Pons (tissue), 1 donor: ENCODE measurements at places on chromosomes 7 and 10.

DNA sequence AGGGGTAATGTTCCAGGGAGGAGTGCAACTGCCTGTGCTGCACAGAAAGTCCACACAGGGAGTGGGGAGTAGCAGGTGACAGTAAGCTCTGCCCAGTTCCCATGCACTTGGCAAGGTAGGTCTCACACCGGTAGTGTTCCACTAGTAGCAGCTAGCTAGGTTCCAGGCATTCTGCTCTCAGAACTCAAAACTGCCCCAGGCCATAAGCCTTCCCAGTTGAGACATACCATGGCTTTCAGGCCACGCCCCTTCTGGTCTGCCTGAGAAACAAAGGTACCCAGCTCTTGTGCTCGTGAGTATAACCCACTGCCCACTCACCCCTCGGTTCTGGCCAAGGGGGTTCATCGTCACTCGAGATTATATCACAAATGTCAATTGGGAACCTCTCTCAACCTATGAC lies 12.6 kb downstream of the CASP7 start:
- no peak for DNase-seq

DNA sequence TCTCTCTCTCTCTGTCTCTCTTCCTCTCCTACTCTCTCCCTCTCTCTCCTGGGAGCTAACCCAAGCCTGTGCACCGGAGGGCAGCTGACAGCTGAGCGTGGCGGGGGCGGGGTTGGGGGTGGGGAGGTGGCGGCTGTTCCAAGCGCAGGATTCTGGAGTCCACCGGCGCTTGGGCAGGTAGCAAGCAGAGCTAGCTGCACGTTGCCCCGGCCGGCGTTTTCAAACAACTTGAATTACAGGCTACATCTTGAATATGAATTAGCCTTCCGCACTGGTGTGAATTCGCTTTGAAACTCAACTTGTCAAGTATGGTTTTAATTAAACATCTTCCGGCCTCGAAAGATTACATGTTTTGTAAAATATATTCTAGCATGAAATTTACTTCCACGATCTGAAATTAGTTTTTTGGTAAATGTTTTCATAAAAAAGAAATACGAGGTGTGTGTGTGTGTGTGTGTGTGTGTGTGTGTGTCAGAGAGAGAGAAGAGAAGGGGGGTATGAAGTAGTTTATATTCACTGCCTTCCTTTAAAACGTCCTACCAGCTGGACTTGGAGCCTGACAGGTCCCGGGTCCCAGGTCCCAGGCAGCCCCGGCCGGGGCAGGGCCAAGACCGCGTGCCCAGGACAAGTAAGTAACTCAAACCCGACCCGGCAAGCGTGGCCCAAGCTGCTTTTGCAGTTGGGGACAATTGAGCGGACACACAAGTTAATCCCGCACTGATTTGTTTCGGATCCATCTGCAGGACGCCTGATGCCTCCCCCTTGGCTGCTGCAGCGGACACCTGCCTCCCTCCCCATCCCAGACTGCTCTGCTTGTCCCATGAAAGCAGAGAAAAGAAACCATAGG lies 9.0 kb upstream of the DLX6 start:
- no peak for DNase-seq

- peak; percentile 61 for DNase-seq
These were observed 3.7 kb downstream of the LAMTOR4 start for GRCh38 chr7:100152404-100152803.

GRCh38 chr10:6841761-6842160 lies 261.7 kb upstream of the PRKCQ start:
- DNase-seq = no peak

DNA sequence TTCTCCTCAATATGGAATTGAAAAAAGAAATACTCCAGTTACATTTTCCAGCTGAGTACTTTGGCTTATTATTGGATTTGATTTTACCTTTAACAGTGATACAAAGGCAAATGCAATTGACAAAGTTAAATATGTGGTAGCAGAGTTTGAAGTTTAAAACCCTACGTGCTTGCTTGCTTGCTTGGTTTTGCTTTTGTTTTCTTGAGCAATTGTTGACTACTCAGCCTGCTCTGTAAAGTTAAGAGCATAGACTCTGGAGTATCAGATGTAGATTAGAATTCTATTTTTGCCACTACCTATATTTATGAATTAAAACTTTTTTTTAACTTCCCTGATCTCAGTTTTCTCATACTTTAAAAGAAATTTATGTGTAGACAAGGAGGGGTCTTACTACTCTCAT lies 51.4 kb downstream of the PCDH15 start:
- DNase-seq = no peak

DNA sequence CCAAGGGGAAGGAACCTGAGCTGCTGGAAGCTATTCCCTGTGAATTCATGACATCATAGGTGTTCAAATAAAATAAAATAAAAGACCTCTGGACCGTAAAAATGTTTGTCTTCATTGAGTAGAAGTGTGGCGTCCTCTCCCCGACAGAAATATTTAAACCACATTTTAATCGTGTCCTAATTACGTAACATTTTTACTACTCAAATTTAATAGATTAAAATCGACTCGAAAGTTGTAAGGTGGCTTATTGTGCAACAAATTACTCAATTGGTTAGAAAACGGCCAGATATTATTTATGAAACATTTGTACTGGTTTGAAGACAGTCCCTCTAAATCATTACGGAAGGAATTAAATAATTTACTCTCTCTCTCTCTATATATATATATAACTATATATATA lies 15.5 kb upstream of the NCAPG2 start:
- DNase-seq = no peak

GRCh38 chr7:101436221-101436735 lies 73.6 kb downstream of the COL26A1 start:
- DNase-seq = no peak

DNA sequence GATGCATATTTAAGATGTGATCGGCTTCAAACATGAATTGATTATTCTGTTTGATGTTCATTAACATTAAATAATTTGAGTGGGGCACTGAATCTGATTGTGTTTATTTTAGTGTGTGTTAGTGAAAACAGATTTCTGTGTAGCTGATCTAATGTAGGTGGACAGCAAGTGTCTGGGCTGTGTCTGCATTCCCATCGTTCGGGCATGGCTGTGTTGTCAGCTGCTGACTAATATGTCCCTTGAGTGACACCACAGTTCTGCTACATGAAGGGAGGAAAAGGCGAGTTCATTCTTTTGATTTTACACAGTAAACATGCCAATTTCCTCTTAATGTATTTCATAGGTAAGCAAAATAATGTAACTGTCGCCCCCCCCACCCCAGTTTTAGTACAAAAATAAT lies 203.0 kb downstream of the CNTNAP2 start:
- no peak for DNase-seq

GRCh38 chr7:12221414-12221813 lies 10.3 kb downstream of the TMEM106B start:
- DNase-seq = no peak

GRCh38 chr7:7996568-7996967 lies 28.0 kb downstream of the GLCCI1 start:
- DNase-seq = no peak

- no peak for DNase-seq
These were observed 13.4 kb upstream of the PNLIPRP2 start for GRCh38 chr10:116607336-116607735.

DNA sequence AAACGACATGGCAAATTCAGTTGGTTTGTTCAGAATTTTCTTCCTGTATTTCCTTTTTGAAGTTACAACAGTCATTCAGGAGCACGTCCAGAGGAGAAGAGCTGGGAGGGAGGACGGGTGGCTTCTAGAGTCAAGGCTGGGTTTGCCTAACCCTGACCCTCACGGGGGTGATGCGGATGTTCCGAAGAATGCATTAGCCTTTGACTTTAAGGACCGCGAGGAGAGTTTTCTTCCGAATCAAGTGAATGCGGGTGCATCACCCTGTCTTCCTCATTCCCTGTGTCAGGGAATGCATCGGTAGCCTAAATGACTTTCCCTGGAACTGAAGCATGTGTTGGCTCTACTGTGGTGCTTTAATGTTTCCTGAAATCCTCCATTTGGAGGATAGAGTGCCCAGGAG lies 396.6 kb upstream of the GALNT17 start:
- DNase-seq = no peak

DNA sequence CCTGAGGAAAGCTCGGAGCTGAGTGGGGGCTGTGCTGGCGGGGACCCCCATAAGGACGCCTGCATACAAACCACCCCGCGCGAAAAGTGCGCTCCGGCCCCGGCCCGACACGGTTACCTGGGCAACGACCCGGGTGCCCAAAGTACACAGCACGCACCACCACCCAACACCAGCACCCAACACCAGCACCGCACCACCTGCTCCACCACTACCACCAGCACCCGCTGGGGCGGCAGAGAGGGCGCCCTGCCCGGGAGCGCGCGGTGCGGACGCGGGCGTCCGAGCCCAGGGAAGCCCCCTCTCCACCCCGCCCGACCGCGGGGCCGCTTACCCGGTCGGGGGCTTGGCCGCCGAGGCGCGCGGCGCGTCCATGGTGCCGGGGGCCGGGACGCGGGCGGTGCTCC lies 345 bp downstream of the COBL start:
- no peak for DNase-seq

GRCh38 chr10:118974951-118975350 lies 54.6 kb upstream of the NANOS1 start:
- no peak for DNase-seq

DNA sequence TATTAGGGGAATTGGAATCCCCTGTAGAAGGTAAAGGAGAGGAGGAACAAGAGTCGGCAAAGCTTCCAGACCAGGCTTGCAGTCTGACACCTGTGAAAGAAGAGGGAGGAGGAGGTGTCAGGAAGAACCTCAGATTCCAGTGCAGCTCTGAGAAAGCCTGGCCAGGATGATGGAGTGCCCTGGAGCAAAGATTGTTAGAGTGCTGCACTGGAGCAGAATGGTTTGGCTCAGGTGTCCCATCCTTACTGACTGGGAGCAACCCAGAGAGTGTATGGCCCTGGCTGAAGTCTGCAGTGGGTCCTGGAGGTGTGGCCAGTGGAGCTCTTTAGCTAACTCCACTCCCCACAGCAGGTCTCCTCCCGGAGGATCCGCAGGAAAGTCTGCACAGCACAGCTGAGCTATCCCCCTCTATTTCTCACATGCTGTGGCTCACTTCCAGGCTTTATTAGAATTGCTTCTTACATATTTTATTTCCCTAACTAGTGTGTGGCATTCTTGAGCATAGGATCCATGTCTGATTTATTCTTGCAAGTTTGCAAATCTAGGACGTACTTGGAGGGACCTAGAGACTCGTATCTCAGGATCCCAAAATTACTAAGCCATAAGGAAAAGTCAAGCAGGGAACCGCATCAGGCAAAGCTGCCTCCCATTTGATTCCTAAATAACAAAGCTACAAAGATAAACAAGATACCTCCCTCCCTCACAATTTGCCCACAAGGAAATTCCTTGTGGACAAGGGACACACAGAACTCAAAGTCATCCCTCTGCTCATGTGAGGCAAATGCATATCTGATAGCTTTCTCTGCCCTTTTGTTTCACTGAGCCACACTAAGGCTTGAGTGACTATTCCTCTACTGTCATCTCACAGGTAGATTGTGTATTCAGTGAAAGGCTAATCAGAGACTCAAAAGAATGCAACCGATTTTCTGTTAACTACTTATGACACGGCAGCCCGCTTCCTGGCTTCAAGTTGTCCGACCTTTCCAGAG lies 58.8 kb downstream of the VIM start:
- DNase-seq = no peak

DNA sequence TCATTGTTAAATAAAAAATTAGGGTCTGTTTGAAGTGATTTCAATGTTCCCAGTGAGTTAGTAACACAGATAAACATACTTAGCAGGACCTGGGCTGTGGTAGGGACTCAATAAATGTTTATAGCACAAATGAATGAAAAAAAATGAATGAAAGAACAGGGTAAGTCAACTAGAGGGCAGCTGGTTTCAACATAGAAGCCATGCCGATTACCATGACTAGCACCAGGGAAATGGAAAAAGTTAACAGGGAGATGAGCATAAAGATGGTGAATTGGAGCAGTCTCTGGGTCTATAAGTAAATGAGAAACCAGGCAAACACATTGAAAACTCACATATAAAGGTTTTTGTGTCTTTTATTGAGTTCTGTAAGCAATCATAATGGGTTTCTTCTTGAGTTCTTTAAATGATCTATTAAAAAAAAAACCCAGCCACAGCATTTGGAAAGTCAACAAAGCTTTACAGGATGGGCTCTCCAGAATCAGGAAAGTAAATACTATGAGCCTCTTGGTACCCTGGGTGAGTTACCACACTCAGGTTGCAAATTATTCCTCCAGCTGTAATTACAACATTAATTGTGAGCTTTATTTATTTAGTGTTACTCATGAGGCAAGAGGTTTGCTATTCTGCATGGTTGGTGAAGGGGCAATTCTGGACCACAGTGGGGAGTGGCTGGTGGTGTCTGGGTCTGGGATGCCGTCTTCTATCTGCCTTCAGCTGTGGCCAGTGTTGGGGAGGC lies 46.1 kb upstream of the MTPN start:
- no peak for DNase-seq

GRCh38 chr10:72088889-72089575 lies 681 bp upstream of the SPOCK2 start:
- no peak for DNase-seq

DNA sequence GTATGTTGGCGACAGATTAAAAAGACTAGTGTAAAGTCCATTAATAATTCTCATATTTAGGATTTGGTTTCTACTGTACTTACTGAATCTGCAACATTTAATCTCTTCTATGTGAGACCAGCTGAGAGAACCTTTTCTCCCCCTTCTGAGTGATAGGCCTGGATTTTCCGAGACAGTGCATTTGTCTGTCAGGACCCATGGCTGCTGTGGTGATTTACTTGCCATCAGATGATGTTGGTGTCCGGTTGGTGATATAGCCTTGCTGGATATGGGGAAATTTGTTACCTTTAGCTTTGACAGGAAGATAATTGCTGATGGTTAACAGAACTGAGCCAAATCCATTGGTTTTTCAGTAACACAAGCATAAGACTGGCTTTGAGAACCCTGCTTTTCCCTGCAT lies 517.2 kb downstream of the LRMDA start:
- DNase-seq = no peak

- no peak for DNase-seq
These were observed 277.6 kb upstream of the SORCS1 start for GRCh38 chr10:107442035-107442505.

GRCh38 chr10:119643306-119644204 lies 7.6 kb upstream of the BAG3 start:
- no peak for DNase-seq
